Tracheal epithelial cell (primary cell): ENCODE measurements at places on chromosomes 1 and 21. TPM values are rescaled to one million over a fixed set of nuclear protein-coding genes. Genes with fewer than 3 reads are reported as not detected.

CLDN19 gene
- total RNA-seq: not detected in 2 replicates

TRMT13 gene
- 4.8 and 7.5 TPM in 2 replicates for total RNA-seq

GUCA2B gene
- not detected in 2 replicates for total RNA-seq

SLC1A7 gene
- not detected in 2 replicates for total RNA-seq

FAM151A gene
- total RNA-seq: not detected in 2 replicates

CA6 gene
- total RNA-seq: not detected in 2 replicates

TBX15 gene
- total RNA-seq: under 0.01 TPM in 1 of 2 replicates, not detected in the other

PTPRC gene
- total RNA-seq: not detected in 2 replicates

GSTM5 gene
- not detected in 2 replicates for total RNA-seq

C1orf167 gene
- not detected in 2 replicates for total RNA-seq

TCHHL1 gene
- total RNA-seq: not detected in 2 replicates

IQGAP3 gene
- 0.85 and 2.9 TPM in 2 replicates for total RNA-seq

COL16A1 gene
- 130 and 134 TPM in 2 replicates for total RNA-seq

PALMD gene
- total RNA-seq: 1.7 and 4.7 TPM in 2 replicates

NCSTN gene
- total RNA-seq: 62.4 and 93.0 TPM in 2 replicates

GNAT2 gene
- 0.64 TPM in 1 of 2 replicates, not detected in the other for total RNA-seq

MIGA1 gene
- total RNA-seq: 9.6 and 14.7 TPM in 2 replicates

HOOK1 gene
- 9.2 and 11.1 TPM in 2 replicates for total RNA-seq

HSPB7 gene
- not detected in 2 replicates for total RNA-seq

CD247 gene
- total RNA-seq: not detected in 2 replicates

COL9A2 gene
- total RNA-seq: 0.96 TPM in 1 of 2 replicates, not detected in the other

BARHL2 gene
- not detected in 2 replicates for total RNA-seq

WDR64 gene
- total RNA-seq: not detected in 2 replicates

MAN1C1 gene
- under 0.01 and 0.64 TPM in 2 replicates for total RNA-seq

ERMAP gene
- 5.5 and 8.7 TPM in 2 replicates for total RNA-seq

WDR26 gene
- 39.3 and 49.7 TPM in 2 replicates for total RNA-seq

NKAIN1 gene
- 0.24 TPM in 1 of 2 replicates, not detected in the other for total RNA-seq

HES5 gene
- total RNA-seq: 2.2 and 5.1 TPM in 2 replicates

TMPRSS3 gene
- total RNA-seq: not detected in 2 replicates

CELA3A gene
- total RNA-seq: not detected in 2 replicates

UBR4 gene
- total RNA-seq: 81.0 and 91.6 TPM in 2 replicates
